Stomach (tissue), 19 donors: ENCODE measurements at places on chromosomes 6 and 20. TPM values are rescaled to one million over a fixed set of nuclear protein-coding genes. Genes with fewer than 3 reads are reported as not detected.

FKBP5 gene
- total RNA-seq = 183 TPM

RIMS4 gene
- total RNA-seq = not detected

TLDC2 gene
- total RNA-seq = 4.8 TPM

- no peak for DNase-seq
Observed at GRCh38 chr6:135701426-135701825, 150.1 kb upstream of the PDE7B start.

GRCh38 chr6:39865011-39865888 lies 69.0 kb downstream of the MOCS1 start:
- DNase-seq = peak; percentile 81

GRCh38 chr6:99393698-99394531 lies at the start of gene COQ3:
COQ3 (minus strand) TSS chr6:99394195; CDS start chr6:99394179, 16 bp downstream.
- DNase-seq = peak; percentile 64
